ENCODE measurements at places on chromosomes 2 and 18. TPM values are rescaled to one million over a fixed set of nuclear protein-coding genes. Genes with fewer than 3 reads are reported as not detected.

TMEM182 gene
- total RNA-seq: 4.6 TPM

SCYGR4 gene
- not detected for total RNA-seq

IAH1 gene
- total RNA-seq: 85.3 TPM

MYO1B gene
- 72.4 TPM for total RNA-seq

ACVR1C gene
- total RNA-seq: not detected

CHST10 gene
- 16.0 TPM for total RNA-seq

UCN gene
- 2.3 TPM for total RNA-seq

LIMS4 gene
- 0.88 TPM for total RNA-seq

OTOS gene
- total RNA-seq: not detected

PRSS56 gene
- not detected for total RNA-seq

CDH7 gene
- total RNA-seq: not detected

ANKRD29 gene
- 11.8 TPM for total RNA-seq

REG1B gene
- total RNA-seq: not detected

CRYBA2 gene
- not detected for total RNA-seq

UGT1A10 gene
- 0.26 TPM for total RNA-seq

PRKRA gene
- 31.4 TPM for total RNA-seq

NEURL3 gene
- 1.7 TPM for total RNA-seq

ZNF512 gene
- total RNA-seq: 16.8 TPM

STAT4 gene
- total RNA-seq: 3.2 TPM

TMEM178A gene
- 0.14 TPM for total RNA-seq

DSG1 gene
- not detected for total RNA-seq

GALNT1 gene
- 66.0 TPM for total RNA-seq

LRATD1 gene
- 0.03 TPM for total RNA-seq

GNAL gene
- total RNA-seq: 4.8 TPM

LRP2 gene
- under 0.01 TPM for total RNA-seq

HOXD1 gene
- 0.20 TPM for total RNA-seq

PIEZO2 gene
- total RNA-seq: 0.58 TPM

M1AP gene
- not detected for total RNA-seq

ARHGEF33 gene
- 0.11 TPM for total RNA-seq

SH3RF3 gene
- 0.38 TPM for total RNA-seq

SOWAHC gene
- 16.3 TPM for total RNA-seq

TEX44 gene
- not detected for total RNA-seq

PSMD1 gene
- total RNA-seq: 124 TPM

ALPP gene
- total RNA-seq: 0.35 TPM

TSPYL6 gene
- total RNA-seq: not detected

DARS1 gene
- 52.7 TPM for total RNA-seq

CREG2 gene
- 9.7 TPM for total RNA-seq
